Activated CD4-positive, alpha-beta T cell treated with anti-CD3 and anti-CD28 coated beads, Interleukin-2, amount 50 U/mL, for 4 hours (primary cell): ENCODE measurements at places on chromosomes 12 and 14.

DNA sequence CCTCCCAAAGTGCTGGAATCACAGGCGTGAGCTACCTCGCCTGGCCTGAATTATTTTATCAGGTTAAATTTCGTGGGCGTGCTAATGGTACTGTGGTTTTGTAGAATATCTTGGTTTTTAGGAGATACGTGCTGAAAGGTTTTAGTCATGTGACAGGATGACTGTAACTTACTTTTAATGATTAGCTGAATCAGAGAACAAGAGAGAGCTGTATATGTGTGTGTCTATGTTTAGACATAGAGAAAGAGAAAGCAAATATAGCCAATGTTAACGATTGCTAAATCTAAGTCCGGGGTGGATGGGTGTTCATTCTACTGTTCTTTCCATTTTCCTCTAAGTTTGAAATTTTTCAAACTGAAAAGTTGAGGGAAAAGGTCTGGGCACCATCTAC lies 9.2 kb upstream of the PNMA1 start:
- DNase-seq, result no peak

GRCh38 chr14:105329411-105330150 lies 15.0 kb downstream of the PACS2 start:
- DNase-seq, result no peak

GRCh38 chr12:66320996-66321395 lies 18.7 kb downstream of the HELB start:
- no peak for DNase-seq

DNA sequence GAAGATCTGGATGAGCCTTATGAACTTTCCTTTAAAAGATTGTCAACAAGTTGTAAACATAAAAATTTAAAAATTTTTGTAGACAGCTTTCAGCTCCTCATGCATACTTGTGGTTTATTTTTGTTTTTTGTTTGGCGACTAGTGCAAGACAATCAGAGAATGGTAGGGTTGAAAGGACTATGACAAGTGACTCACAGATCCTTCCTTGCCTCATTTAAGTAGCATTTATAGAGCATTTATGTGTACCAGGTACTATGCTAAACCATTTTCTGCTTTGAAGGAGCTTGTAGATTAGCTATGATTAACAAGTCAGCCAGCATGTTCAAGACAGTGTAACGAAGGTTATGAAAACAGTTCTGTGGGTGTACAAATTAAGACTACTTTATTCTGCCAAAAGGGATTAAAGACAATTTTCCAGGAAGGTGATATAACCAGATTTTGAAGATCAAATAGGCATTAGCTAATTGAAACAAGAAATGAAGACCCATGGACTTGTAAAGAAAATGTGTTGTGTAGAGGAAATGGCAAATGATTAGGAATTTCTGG lies 122.0 kb downstream of the PCNX1 start:
- DNase-seq, result no peak

- DNase-seq, result no peak
Measured at GRCh38 chr12:55996715-55997534, at the start of gene SUOX. Gene SUOX, plus strand, starts transcription at chr12:55997276. Its CDS starts 4,946 bp downstream, at chr12:56002222.

- DNase-seq, result no peak
Measured at GRCh38 chr12:94255428-94255827, 107.1 kb downstream of the PLXNC1 start.

- DNase-seq, result no peak
Measured at GRCh38 chr12:6115389-6115788, 9.1 kb downstream of the VWF start.

DNA sequence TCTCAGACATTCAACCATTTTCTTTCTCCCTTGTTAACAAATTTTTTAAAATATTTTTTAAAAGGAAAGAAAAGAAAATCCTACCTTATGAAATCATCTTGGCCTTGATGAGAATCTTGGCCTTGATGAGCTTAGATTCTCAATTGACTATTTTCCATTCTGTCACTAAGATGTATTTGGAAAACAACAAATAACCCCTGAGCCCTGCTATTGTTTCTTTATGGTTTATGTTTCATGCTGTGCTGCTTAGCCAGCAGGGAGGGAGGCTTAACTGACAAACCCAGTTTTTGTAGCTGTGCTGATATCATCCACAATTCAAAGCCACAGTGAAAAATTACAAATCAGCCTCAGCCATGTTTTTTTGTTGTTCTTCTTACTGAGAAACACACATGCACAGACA lies 404.1 kb downstream of the RAD51B start:
- no peak for DNase-seq

DNA sequence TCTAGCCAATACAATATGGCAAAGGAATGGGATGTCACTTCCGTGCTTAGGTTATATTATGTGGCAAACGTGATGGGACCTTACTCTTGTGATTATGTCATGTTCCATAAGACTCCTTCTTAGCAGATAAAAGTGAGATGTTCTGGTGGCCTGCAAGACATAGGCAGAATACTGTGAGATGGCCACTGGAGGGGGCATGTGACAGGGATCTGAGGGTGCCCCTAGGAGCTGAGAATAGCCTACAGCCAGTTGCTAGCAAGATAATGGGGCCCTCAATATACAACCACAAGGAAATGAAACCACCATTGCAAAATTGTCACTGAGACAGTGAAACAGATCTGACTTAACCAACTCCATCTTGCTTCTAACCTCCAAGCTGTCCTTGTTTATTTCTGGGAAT lies 151.4 kb upstream of the SSTR1 start:
- no peak for DNase-seq
